Fibroblast of the conjunctiva (primary cell): ENCODE measurements at places on chromosomes 5 and 9.

DNA sequence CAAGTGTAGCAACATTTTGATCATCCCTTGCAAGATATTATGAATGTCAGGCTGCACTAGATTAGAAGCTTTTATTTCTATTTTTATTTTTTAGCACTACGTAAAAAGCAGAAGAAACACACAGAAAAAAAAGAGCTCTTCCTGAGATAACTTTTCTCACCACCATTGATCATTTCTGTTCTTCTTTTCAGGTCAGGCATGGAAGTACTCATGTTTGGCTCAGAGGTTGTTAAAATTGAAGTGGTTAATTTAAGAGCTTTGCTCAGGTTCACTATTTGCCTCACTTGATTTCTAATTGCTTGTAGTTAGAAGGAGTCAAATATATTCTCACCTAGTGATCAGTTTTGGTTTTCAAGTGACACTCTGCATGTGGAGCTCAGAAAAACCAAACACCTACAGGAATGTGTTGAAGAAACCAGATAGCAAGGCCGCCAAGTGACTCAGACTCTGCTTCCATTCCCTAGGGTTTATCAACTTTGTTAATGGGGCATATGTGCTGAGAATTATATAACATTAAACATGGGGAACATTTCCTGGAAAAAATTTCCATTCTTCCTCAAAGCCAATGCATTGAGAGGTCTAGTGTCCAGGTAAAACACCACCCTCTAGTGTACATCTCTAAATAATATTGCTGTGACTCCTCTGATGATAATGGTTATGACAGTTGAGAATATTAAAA lies 679.8 kb downstream of the CETN3 start:
- DNase-seq: no peak

- DNase-seq: no peak
Observed at GRCh38 chr5:10625700-10626472, 62.0 kb downstream of the ANKRD33B start.

DNA sequence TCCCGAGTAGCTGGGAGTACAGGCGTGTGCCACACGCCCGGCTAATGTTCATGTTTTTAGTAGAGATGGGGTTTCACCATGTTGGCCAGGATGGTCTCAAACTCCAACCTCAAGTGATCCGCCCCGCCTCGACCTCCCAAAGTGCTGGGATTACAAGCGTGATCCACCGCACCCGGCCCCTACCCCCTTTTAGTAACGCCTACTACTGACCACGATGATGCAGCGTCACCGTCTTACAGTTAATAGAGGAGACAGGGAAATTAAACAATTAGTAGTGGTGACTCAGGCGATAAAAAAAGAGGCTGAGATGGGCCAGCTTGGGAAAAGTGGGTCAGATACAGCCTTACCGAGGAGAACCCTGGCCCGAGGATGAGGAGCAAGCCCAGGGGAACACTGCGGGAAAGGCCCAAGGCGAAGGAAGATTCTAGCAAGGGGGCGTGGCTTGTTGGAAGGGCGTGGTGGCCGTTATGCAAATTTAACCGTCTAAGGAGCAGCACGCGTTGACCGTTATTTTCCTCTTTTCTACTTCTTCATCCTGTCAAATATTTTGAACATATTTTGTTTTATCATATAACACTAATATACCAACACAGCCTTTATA lies 1.6 kb upstream of the SETX start:
- no peak for DNase-seq

GRCh38 chr9:96279932-96280331 lies 22.0 kb downstream of the HSD17B3 start:
- DNase-seq: no peak

DNA sequence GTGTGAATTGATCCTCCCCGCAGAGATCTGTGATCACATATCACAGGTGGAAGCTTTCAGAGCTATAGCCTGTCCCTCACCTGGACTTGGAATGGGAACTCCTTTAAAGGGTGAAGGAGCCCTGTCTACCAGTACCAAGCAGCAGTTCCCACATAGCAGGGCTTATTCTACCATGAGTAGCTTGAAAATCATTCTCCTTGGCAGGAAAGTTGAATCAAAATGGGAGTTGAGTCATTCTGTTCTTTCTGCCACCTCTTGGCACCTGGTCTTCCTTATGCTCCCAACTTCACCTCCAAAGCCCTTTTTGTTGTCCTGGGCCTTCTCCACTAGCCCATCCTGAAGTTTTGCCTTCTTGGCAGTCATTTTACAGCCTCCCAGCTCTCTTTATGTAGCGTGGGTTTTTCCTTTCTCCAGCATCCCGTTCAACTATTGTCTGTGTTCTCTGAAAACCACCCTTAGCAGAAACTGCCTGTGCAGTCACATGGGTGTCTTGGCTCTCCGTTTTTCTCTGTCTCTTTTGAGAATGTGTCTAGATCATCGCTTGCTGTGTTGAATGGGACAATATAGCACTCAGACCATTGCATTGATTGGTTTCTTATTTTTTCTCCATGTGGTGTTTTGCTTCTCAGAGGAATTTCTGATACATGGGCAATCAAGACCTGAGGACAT lies 222.2 kb downstream of the AOPEP start:
- no peak for DNase-seq

- no peak for DNase-seq
Observed at GRCh38 chr9:13388157-13388556, 108.7 kb upstream of the MPDZ start.

- peak; percentile 94 for DNase-seq
Observed at GRCh38 chr9:21591221-21592062, 109.3 kb upstream of the IFNE start.

DNA sequence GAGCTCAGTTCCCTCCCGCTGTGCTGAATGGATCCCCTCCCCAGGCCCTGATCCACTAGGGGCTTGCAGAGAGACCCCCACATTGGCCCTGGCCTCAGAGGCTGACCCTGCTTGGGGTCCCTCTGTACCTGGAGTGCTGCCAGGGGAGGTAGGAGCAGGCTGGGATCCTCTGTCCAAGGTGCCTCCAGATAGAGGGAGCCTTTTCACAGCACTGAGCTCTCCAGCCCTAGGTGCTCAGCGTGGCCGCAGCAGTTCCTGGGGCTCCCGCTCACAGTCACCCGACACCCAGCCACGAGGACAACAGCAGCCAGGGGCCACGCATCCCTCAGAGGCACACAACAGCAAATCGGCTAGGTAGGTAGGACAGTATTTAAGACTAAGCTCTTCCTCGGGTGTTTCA lies 62.2 kb upstream of the IRX2 start:
- no peak for DNase-seq

DNA sequence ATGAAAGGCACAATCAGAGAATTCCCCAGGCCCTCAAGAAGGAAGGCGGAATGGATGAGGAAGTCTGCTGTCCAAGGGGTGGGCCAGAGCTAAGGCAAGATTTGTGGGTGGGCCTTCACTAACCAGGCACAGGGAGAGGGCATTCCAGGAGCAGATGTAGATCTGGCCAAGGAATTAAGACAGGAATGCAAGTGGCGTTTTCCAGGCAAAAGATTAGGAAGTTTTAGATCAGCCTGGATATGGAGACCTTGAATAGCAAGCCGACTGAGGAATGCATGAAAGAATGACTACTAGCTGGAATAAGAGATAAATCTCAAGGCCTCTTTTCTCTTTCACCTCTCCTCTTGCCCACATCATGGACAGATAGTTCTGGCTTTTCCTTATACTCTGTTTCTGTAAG lies 68.5 kb downstream of the GHR start:
- DNase-seq: no peak

DNA sequence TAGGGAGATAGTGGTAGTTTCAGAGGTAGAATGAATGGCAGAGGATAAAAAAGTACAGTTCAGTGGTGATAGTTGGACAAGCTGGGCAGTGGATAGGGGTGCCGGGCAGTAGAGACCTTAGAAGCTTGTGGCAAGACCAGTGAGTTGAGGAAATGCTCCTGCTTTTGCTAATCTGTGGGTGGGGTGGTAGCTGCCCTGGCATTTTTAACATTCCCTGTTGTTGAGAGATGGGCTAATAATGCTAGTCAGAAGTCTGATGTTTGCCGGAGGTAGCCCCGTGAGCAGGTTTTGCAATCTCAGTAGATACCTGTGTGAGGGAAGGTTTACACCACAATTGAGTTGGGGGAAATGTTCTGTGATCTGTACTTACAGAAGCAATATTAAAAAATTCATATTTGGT lies 91.1 kb downstream of the TRIO start:
- no peak for DNase-seq

GRCh38 chr5:116520771-116521170 lies 53.9 kb downstream of the SEMA6A start:
- DNase-seq: no peak

DNA sequence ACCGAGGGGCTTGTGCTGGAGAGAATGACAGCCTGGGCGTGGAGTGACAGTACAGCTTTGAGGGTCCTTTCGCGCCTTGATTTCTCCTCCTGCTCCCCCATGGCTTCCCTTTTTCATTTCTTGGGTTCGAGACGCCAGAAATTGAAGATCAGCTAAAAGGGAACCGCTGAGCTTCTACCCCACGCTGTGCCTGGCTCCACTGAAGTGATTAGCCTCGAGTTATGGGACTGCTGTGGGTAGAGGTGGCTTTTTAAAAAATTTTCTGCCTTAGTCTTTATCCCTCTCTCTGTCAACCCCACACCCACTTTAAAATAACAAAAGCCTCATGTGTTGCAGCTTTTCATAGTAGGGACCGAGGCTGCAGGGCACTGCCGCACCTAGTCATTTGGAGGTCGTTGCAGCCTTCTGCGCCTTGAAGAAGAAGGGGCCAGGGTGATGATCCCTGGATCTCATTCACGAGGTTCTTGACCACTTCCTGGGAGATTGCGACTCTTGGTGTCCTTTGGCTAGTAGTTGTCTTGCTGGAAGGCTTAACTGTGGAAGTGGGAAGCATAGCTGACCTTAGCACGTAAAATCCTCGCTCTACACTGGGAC lies 603 bp downstream of the PPIP5K2 start:
- no peak for DNase-seq

DNA sequence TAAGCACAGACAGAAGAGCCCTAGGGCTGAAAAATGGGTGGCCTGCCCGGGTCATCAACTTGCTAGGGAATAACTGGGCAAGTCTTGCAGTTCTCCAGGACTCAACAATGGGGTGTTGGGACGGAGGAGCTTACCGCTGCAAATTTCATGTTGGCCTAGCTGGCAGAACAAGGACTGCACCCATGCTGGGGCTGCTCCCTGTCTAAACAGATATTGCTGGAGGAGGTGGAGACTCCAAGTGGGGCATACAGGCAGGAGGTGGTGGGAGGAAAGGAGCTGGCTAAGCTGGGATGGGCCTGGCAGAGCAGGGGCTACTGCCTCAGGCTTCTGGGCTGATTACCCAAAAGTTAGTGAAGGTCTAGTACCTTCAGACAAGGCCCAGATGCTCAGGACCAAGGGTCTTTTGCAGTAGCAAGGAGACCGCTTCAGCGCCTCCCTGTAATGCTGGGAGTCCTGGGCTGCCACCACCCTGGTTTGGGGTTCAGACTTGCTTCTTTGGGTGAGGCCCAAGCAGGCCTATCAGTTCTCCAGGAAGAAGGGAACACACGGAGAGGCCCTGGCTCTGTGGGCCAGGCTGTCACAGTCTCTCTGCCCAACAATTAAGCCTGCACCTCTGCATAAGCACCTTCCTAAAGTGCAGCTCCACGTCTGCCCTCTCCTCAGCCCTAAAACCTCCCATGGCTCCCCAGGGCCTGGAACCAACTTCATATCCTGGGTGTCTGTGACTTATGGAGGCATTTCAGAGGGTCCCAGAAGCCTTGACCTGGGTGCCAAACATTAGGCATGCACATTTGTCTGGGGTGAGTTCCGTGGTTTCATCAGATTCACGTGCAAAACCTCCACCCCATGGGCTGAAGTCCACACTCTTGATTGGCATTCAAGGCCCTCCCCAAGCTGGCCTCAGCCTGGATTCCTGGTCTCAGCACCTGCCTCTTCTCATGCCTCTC lies 24.2 kb upstream of the KIF12 start:
- no peak for DNase-seq

DNA sequence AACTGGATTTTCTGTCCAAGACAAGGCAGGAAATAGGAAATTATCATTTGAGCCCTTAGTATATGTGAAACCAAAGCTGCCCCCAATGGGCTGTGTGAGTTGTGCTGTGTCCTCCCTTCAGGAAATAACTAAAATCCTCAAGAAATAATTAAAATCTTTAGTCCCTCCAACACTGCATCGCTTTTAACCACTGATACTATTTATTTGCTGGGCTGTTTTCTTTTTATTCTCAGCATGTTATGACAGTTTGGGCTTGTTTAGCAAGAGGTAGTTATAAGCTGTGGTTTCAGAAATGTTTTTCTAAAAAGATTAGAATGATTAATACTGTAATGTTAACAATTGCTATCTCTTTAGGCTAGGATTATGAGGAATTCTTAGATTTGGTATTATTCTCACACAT lies 187.0 kb upstream of the KCNN2 start:
- no peak for DNase-seq

DNA sequence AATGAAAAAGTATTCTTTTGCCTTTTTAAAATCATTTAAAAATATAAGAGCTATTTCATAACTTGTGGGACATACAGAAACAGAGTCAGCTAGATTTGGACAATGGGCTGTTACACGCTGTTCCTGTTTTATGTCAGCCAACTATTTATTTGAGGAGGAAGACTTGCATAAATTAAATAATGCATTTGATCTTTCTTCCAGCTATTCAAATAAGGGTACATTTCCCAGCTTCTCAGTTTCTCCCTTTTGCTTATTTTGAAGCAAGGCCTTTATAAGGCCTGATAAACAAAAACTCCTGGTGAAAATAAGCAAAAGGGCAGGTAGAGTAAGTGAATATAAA lies 6.5 kb downstream of the STOM start:
- no peak for DNase-seq

- no peak for DNase-seq
Observed at GRCh38 chr5:36943584-36943983, 67.0 kb downstream of the NIPBL start.

- DNase-seq: no peak
Observed at GRCh38 chr9:84303061-84303460, 37.5 kb downstream of the SLC28A3 start.

GRCh38 chr9:37947977-37948376 lies 44.0 kb upstream of the SLC25A51 start:
- no peak for DNase-seq
